ENCODE measurements at places on chromosomes 1 and 21. TPM values are rescaled to one million over a fixed set of nuclear protein-coding genes. Genes with fewer than 3 reads are reported as not detected.

Gene TTLL7
- total RNA-seq, result 26.1 TPM

Gene KCNE2
- total RNA-seq, result 0.85 TPM

DNA sequence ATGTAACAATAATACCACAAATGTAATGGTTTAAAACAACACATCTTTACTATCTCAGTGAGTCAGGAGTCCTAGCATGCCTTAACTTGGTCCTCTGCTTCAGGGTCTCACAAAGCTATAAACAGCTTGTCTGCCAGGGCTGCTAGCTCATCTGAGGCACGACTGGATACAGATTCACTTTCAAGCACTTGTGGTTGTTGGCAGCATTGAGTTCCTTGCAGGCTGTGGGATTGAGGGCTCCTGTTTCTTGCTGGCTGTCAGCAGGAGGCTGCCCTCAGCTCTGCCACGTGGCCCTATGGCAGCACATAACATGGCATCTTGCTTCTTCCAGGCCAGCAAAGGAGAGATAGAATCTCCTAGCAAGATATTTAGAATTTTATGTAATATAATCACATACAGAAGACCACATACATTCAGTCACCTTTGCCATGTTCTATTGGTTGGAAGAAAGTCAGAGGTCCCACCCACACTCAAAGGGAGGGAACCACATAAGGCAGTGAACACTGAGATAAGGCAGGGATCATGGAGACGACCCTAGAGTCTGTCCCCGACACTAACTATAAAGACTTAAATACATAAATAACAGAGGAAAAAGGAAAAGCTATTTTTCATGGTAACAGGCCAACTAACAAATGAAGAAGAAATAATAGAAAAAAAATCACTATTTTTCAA lies 18.9 kb upstream of the IPP start:
- H3K27me3 ChIP-seq, result no peaks in the 10 kb centered on the region
- H3K36me3 ChIP-seq, result no peaks in the 10 kb centered on the region
- DNase-seq, result no peak
- no peaks in the 10 kb centered on the region for H3K4me1 ChIP-seq
- no peak overlapping the region for H3K4me3 ChIP-seq
- H3K27ac ChIP-seq, result no peak overlapping the region

DNA sequence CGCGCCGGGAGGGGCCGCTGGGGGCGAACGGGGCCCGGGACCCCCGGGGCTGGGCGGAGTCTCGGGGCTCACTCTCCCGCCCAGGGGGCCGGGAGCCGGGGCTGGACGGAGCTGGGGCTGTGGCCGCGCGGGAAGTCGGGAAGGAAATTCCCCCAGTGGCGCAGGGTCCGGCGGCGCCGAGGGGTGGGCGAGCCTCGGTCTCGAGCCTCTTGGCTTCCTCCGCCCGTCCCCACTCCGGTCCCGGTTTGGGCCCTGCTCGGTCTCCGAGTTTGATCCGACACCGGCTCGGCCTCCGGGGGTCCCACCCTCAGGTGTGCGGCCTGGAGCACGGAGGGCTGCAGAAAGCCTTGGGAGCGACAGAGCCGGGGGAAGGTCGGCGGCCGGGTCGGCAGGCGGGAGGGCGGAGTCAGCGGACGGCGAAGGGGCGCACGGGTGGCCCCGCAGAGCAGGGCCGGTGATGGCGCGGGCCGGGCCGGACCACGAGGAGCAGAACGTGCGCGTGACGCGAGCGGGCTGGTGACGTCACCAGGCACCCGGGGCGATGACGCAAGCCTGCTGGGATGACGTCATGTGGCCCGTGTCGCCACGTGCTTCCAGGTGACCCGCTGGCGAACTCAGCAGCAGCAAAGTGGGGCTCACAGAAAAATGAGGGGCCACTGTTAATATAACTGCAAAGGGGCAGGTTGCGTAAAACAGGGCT lies 610 bp upstream of the HES4 start:
- peak; percentile 77 for DNase-seq
- H3K4me3 ChIP-seq, result peak overlapping the region; percentile 60
- peak overlapping the region; percentile 94 for H3K27ac ChIP-seq
- H3K27me3 ChIP-seq, result peaks cover 4% of the 10 kb centered on the region
- H3K36me3 ChIP-seq, result no peaks in the 10 kb centered on the region

DNA sequence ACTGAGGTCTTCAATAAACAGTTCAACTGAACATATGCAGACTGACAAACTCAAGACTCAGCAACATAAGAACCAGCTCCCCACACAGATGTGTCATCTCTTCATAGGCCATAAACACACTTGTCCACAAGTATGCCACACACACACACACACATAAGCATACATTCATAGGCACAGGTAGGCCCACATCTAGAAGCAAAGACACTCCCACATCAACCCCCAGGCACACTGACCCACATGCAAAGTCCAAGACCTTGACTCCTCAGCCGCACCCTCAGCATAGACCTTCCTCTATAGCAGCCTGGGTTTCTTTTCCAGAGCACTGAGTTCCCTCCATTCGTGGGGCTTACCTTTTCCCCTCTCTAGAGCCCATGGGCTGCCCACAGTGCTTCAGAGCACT lies 1.4 kb downstream of the LAD1 start:
- no peak overlapping the region for H3K27ac ChIP-seq
- H3K4me1 ChIP-seq, result no peaks in the 10 kb centered on the region
- no peaks in the 10 kb centered on the region for H3K36me3 ChIP-seq
- H3K4me3 ChIP-seq, result no peak overlapping the region

GRCh38 chr1:206128196-206128595 lies 11.0 kb upstream of the AVPR1B start:
- H3K36me3 ChIP-seq, result no peaks in the 10 kb centered on the region
- no peak for DNase-seq
- no peak overlapping the region for H3K4me3 ChIP-seq
- no peak overlapping the region for H3K27ac ChIP-seq
- H3K4me1 ChIP-seq, result no peaks in the 10 kb centered on the region

Measured in uterus (tissue), 4 donors.